ENCODE measurements at places on chromosomes 12 and 14.

GRCh38 chr12:13205809-13206559 is 9.5 kb downstream of the EMP1 start:
- peak; percentile 98 for DNase-seq

DNA sequence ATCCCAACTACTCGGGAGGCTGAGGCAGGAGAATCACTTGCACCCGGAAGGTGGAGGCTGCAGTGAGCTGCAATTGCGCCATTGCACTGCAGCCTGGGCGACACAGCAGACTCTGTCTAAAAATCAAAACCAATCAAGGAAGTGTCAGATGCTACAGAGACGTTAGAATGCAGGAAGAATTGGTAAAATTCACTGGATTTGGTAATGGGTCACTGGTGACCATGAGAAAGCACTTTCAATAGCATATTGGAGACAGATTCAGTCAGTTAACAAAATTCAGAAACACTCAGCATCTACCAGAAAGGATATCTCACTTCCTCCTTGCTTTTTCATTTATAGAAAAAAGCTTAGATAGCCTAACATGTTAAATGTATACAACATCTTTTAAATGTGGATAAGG is 17.5 kb downstream of the BIN2 start:
- no peak for DNase-seq

- no peak for DNase-seq
Observed at GRCh38 chr12:124267205-124267778, 27.6 kb upstream of the RFLNA start.

DNA sequence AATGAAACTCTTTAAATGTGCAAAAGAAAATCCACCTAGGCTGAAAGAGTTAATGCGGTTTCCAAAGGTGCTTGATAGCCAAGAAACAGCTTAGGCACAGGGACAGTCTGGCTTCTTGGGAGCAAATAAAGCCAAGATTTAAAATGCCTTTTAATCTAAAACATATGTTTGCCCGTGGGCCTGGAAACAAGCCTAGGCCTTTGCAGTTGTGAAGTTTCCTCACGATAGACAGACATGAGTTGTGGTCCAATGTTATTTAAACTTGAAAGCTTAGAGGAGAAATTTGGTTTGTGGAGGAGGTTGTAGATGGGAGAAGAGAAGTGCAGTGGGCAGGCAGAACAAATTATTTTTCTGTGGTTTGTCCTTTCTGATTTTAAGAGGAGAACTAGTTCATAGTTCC is 29.8 kb downstream of the PROX2 start:
- peak; percentile 86 for DNase-seq

- DNase-seq, result no peak
Observed at GRCh38 chr12:120922279-120922678, 18.1 kb upstream of the SPPL3 start.

GRCh38 chr14:64541972-64542835 is 1.7 kb downstream of the HSPA2 start:
- DNase-seq, result no peak

DNA sequence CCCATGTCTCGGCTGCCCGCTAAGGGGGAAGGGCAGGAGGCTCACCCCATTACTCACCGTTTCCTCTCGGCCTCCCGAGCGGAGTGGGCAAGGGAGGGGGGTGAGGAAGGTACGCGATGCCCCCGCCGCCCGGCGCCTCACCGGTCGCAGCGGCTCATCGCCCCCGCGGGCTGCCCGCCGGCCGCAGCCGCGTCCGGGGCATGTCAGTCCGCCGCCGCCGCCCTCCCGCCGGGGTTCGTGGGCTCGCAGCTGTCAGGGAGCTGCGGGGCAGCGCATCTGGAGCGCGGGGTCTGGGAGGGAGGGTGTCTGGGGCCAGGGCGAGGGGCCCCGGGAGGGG is 461 bp downstream of the SLC8A3 start:
- DNase-seq, result no peak

DNA sequence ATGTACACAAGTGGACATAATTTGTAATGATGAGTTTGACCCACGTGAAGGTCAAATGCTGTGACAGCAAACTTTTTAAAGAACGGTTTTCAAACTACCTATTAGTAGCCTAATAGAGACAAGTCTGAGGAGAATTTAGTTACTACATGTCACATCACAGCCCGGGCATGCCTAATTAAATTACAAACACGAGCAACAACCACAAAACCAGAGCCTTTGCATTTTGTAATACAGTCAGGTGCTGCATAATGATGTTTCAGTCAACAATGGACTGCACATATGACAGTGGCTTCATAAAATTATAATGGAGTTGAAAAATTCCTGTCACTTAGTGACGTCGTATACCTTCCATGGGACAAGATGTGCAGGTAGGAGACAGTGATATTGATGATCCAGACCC is 274.5 kb downstream of the DACT1 start:
- no peak for DNase-seq

GRCh38 chr14:25034803-25035681 is 14.9 kb downstream of the STXBP6 start:
- DNase-seq, result no peak

- no peak for DNase-seq
Observed at GRCh38 chr12:114415525-114415868, 9.6 kb upstream of the TBX5 start.

- no peak for DNase-seq
Observed at GRCh38 chr14:53514197-53514596, 361.1 kb upstream of the DDHD1 start.
